Activated CD4-positive, alpha-beta T cell treated with anti-CD3 and anti-CD28 coated beads, Interleukin-2, amount 50 U/mL, for 4 hours (primary cell): ENCODE measurements at places on chromosomes 7 and 10.

- no peak for DNase-seq
These were observed 140.0 kb downstream of the CAMK1D start for GRCh38 chr10:12489357-12489756.

GRCh38 chr10:71684356-71685173, 35.0 kb downstream of the C10orf105 start:
- DNase-seq = no peak

DNA sequence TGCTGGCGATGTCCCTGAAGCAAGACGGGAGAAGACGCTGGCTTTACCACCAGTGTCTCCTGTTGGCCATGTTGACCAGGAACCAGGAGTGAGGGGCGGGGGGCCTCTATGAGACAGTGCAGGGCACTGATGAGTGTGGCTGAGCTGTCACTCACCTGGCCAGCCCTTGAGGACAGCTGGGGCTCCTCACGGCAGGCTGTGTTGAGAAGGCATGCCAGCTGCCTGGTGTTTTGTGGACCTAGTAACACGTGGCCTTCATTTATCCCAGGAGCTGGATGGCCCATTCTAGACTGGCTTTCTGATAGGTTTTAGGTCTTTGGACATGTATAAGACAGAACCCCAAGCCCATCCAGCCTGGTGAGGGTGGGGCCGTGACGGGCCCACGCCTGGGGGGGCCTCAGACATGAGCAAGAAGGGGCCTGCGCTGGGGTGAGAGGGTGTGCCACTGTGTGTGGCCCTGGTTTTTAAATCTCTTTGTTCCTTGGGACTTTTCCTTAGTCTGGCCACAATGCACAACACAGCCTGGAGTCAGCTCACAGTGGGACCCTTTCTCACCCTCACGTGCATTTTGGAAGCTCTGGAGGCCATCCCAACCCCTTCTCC, 10.5 kb downstream of the RHBDD2 start:
- no peak for DNase-seq

GRCh38 chr7:84546403-84546802, 351.8 kb upstream of the SEMA3A start:
- no peak for DNase-seq

- peak; percentile 42 for DNase-seq
These were observed 117.4 kb downstream of the INPP5A start for GRCh38 chr10:132654708-132655661.

GRCh38 chr7:132656846-132657776, 80.8 kb upstream of the PLXNA4 start:
- no peak for DNase-seq

GRCh38 chr7:81960026-81960425, 190.2 kb upstream of the HGF start:
- DNase-seq = no peak

GRCh38 chr7:51040787-51041186, 258.1 kb upstream of the GRB10 start:
- no peak for DNase-seq

- no peak for DNase-seq
These were observed 283.7 kb upstream of the NRP1 start for GRCh38 chr10:33618196-33618595.

GRCh38 chr7:102834999-102835398, 77.8 kb upstream of the LRRC17 start:
- no peak for DNase-seq

GRCh38 chr10:120998251-120998650, 147.1 kb downstream of the WDR11 start:
- no peak for DNase-seq

- DNase-seq = no peak
These were observed 136.2 kb downstream of the LHPP start for GRCh38 chr10:124597846-124598165.

DNA sequence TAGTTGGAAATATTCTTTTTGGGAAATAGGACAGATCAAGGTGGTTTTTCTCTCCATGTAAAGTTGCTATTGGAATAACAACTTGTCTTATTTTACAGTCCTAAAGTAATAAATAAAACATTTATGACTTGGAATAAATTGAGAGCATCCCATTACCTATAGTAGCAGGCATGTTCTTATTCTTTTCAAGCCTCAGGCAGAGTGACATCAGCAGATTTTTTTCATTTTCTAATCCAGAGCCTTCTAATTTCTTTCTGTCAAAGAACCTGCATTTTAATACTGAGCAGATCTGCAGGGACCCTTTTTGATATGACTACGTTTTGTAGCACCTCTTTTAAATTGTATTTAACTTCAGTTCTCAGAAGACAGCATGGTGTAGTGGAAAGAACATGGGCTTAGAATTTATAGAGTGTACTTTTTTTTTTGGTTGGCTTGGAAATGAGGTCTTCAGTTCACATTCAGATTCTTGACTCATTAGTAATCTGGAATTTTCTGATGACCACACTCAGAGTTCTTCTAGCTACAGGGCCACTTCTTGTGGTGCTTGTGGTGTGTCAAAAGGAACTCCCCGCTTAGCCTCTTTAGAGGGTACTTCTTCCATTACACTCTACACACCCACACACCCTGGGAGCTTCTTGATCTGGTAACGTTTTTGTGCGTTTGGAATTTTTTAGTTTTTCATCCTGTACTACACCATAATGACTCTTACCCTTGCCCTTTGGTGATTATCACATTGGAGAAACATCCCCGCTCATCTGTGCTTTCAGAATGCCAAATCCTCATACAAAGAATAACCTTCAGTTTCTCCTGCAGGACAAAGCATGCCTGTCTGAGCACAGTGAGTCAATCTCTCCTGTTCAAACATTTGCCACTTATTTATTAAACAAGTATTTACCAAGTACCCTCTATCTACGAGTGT, 34.6 kb downstream of the AGK start:
- peak; percentile 21 for DNase-seq

DNA sequence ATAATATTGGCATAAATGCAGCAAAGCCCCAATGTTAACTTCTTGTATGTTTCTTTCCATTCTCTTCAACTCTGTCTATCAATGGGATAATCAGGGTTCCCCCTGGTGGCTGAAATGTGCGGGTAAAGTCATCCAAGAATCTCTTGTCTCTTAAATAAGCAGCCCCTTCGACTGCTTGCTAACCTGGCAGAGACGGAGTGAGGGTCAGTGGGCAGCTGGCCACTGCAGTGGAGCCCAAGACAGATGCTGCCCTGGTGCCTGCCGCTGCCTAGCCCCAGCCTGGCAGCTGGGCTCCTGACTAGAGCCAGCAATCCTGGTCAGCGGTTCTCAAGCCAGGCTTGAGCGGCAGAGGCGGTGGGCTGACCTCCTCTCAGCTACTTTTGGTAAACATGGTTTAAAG, 248.9 kb downstream of the COBL start:
- peak; percentile 29 for DNase-seq

GRCh38 chr7:129315960-129316359, 91.1 kb downstream of the AHCYL2 start:
- no peak for DNase-seq

DNA sequence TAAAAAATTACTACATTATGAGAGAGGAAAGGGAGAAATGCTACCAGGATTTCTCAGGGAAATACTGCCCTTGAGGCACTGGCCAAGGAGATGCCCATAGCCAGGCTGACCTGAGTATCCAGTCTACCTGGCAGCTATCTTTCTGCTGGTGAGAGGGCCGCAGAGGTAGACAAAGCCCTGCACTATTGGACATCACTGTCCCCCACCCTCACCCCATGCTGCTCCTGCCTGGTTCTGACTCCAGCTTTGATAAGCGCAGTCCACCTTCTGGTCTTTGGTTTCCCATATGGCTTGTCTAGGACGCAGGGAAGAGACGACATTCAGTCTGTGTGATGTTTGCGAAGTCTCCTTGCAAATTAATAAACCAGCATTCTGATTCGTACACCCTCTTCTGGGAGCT, 3.7 kb downstream of the ITPRIP start:
- no peak for DNase-seq

- DNase-seq = no peak
These were observed 26.5 kb upstream of the BET1 start for GRCh38 chr7:94030634-94031033.

GRCh38 chr7:84022684-84023308, 171.8 kb downstream of the SEMA3A start:
- no peak for DNase-seq

GRCh38 chr7:84238596-84238995, 44.0 kb upstream of the SEMA3A start:
- no peak for DNase-seq

GRCh38 chr10:84038035-84038434, 101.3 kb upstream of the GHITM start:
- DNase-seq = no peak

- DNase-seq = no peak
These were observed 583.5 kb downstream of the SDK1 start for GRCh38 chr7:3884543-3884942.

GRCh38 chr7:47326220-47326619, 255.7 kb downstream of the TNS3 start:
- DNase-seq = no peak

DNA sequence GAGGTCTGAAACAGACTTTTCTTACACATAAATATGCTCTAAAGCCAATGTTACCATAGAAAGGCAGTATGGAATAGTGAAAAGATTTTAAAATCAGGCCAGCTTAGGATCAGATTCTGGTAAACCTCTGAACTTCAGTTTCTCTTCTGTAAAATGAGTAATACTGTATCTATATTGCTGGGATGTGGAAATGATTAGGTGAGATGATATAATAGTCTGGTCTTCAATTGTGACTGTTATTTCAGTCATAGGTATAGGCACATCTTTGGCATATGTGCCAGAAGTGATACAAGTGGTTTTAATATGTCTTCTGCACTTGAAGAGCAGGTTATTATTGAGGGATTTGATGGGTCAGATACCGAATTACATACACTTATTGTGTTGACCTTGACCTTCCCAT, 7.2 kb downstream of the ZNF277 start:
- DNase-seq = no peak

DNA sequence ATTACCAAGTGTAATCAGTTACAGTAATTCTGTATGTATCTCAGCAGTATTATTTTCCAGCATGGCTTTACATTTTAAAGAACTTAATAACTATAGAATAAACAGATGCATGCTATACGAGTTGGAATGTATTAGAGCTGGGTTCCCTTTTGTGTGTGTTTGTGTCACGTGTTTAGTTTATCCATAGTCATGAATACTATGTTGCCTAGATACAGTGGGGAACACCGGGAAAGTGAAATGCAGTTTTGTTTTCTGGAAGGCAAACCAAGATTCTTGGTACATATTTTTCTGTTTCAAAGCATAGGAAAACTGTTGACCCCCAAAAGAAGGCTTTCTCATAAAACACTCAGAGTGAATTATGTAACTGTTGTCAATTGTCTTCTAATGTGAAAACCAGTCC, 119.0 kb downstream of the FANK1 start:
- DNase-seq = no peak

- DNase-seq = no peak
These were observed 52.5 kb downstream of the PROSER2 start for GRCh38 chr10:11875494-11876281.

- DNase-seq = no peak
These were observed 88.4 kb downstream of the KIAA1549 start for GRCh38 chr7:138892812-138893211.

DNA sequence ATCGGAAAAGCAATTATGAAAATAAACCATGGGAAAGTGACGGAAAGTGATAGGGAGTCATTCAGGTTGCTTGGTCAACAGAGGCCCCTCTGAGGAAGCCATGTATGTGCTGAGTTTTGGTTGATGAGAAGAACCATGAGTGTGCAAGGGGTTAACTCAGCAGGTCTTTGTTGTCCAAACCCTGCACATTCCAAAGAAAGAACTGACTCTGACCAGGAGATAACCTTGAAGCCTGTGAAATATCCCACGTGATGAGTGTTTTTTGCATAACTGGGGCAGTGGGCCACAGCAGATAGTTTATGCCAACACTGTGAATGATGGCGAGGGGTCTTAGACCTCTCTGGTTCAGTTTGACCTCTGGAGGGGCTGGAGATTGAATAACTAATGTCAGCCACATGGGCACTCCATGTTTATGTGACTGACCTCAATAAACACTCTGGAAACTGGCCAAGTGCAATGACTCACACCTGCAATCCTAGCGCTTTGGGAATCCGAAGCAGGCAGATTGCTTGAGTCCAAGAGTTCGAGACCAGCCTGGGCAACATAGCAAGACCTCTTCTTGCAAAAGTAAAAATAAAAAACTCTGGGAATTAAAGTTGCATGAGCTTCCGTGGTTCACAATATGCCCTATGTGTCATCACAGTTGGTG, 154.0 kb upstream of the FOXK1 start:
- DNase-seq = no peak

DNA sequence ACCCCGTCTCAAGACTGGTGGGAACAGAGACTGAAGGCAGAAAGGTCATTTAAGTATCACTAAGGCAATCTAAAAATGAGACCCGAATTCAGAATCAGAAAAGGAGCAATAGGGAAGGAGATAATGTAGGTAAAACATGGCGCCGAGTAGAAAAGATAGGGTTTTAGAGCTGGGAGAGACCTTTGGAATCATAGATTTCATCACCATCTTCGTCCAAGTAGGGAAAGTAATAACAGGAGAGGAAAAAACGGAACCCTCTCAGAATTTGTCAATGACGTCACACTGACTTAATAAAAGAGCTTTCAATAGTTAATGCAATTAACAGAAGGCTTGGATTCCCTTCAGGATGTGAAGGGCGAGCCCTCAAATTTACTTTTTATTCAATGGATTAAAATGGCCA, 1.0 kb upstream of the UBN2 start:
- no peak for DNase-seq

DNA sequence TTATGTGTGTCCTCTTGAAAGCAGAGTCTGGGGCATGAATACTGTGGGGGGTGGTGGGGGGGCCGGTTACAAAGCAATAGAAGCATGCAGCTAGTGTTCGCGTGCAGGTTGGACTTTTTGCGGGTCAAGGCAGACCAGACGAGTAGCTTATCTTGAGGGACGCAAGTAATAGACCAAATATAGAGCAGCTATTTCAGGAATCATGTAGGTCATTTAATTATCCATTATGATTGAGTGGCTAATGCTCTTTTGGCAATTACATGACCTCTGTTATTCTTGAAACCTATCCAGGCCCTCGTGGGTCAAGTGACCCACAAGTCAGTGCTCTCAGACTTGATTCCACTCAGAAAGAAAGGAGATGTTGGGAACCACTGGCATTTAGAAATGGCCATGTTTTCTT, 93.0 kb downstream of the BTRC start:
- DNase-seq = no peak

DNA sequence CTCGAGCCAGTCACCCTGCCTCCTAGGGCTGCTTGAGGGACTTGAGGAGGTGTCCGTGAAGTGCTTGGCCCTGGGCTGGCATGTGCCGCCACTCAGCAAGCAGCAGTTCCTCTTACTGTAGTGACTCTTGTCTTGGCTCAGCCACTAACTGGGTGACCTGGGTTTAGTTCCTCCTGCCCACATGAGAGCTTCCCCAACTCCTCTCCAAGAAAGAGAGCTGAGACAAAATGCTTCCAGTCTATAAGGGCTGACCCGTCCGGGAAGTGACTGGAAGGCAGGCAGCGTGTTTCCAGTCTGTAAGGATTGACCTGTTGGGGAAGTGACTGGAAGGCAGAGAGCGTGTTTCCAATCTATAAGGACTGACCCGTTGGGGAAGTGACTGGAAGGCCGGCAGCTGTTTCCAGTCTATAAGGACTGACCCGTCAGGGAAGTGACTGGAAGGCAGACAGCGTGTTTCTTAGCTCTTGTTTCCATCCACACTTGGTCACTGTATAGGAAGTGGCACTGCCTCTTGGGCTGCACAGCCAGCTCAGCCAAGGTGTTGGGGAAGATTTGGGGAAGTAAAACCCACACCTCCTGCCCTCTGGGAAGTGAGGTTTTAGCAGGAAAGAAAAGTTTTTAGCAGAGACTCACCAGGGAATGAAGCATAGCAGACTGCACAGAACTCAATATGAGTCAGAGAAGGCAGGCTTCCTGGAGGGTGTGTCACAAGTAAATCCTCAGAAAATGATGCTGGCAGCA, 53.3 kb upstream of the PPIF start:
- no peak for DNase-seq
